ENCODE measurements at places on chromosomes 5 and 9.

DNA sequence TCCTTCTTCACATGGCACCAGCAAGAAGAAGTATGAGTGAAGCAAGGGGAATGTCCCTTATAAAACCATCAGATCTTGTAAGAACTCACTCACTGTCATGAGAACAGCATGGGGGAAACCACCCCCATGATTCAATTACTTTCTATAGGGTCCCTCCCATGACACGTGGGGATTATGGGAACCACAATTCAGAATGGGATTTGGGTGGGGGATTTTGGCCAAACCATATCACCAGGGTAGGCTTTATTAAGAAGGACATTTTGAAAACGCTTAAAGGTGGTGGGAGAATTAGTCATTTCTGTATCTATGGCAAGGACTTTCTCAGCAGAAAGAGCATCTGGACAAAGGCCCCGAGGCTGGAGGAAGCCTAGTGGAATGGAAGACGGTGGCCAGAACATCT lies 100.2 kb upstream of the ADAMTS16 start:
- no peak for DNase-seq

DNA sequence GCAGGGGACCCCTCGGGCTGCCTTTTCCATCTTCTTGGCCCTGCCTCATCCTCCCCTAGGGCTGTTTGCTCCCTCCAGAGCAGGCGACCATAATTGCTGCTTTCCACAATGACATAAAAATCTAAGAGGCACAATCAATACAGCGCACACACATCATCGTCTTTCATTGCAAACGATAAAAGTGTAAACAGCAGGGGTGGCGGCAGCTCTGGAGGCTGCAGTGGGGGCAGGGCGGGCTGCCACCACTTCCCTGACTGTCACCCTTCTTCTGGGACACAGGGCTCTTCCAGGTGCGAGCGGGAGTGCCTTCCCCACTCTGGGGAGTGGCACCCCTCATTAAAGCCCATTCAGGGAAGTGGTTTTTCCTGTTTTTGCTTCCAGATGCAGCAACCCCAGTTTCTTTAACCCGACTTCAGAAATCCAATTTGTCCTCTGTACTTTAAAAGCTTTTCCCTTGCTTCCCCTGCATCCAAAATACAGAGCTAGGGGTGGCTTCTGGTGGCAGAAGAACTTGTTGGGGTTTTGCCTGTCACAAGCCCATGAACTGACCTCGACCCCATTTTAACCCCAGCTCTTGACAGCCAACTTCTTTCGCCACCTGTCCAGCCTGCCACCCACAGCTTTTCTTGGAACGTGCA lies 45.7 kb downstream of the TSPAN17 start:
- no peak for DNase-seq

DNA sequence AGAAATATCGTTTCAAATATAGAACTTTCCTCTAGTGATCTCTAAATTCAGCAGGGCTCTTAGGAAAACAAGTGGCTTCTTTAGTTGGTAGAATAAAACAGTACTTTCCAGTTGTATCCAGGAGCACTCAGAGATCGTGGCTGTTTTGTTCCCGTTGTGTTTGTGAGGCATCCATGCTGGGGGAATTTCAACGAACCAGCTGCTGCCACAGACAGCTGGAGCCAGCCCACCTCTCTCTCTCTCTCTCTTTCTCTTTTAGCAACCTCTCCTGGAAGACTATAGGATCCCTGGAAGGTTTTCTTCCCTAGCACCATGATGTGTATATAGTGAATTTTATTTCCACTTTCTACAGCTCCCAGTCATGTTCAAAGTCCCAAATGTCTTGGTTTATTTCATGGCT lies 1116.0 kb upstream of the SEMA6A start:
- DNase-seq = no peak

DNA sequence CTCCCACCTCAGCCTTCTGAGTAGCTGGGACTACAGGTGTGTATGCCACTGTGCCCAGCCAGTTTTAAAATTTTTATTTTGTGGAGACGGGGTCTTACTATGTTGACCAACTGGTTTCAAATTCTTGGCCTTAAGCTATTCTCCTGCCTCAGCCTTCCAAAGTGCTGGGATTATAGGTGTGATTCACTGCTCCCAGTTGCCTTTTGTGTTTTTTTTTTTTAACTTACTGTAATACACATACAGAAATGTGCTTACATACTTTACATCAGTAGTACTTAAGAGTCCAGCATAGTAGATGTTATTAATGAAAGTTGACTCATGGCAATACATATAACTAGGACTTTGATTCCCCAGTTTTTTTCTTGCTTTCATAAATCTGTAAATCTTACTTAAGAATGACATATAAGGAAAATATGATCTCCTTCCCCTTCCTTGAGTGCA lies 4.7 kb downstream of the MAN2A1 start:
- DNase-seq = no peak

- DNase-seq = no peak
Observed at GRCh38 chr9:36207016-36207415, 16.3 kb downstream of the CLTA start.

DNA sequence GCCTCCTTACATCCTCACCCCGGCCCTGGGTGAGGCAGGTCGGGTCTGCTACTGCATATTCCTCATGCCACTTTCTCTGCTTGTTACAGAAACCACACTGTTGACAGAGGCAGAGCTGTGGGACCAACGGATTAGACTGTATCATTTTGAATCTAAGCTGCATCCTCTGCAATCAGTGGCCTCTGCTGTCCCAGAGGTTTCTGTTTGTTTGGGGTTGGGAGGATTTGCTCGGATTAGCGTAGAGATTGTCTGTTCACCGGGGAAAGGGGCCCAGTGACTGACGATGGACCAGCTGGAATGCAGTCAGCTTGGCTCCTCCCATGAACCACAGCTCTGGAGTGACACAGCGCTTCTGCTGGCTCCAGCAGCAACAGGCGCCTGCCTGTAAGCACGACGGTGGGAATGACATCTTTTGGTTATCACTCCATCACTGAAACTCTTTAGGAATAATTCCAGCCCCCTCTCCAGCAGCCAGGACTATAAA lies 37.3 kb upstream of the ADRA1B start:
- peak; percentile 83 for DNase-seq

DNA sequence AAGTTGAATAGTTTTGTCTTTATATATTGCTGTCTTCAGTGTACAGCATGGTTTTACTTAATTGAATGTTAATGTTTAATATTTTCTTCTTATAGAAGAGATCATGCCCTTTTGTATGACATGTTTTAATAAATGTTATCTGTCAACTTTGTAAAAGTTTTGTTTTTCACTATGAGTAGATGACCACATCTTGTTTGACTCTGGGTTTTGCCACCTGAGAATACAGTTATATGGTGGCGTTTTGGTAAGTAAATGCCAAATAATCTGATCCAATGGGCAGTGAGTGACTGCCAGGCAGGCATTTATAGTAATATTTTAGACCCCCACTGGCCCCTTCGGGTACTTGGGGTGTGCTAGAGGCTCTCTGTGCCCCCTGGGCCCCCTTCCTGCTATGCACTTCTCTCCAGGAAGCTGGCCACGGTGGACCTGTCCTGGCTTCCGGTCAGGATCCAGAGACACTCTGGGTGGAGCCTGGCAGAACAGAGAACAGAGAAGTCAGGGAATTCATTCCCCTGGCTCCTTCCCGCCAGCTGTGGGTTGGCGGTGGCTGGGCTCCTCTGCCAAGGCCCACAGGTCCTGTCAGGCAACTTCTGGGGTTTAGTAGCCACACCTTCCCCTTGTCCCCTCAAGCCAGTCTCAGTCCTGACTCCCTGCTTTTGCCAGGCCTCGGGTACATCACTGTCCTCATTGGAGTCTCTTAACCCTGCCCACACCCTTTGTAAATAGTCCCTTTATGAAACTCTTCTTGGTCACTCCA lies 22.2 kb upstream of the ZBTB34 start:
- DNase-seq = no peak

DNA sequence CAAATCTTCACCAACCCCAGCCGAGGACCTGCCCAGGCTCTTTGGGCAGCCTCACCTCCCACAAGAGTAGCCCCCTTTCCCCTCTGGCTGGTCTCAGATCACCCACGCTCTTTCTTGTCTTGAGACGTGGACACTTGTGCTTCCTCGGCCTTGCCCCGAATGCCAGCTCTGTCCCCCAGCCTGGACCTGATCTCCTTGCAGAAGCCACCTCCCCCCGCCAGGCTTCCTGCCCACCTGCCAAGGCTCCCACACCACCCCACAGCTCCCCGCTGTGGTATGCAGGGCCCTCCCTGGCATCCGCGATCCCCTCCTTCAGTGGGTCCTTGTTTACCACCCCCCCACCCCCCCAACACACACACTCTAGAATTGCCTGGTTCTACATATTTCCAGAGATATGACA lies 133.7 kb downstream of the ROR2 start:
- DNase-seq = no peak

- DNase-seq = peak; percentile 49
Observed at GRCh38 chr9:18459962-18460584, 13.9 kb upstream of the ADAMTSL1 start.

- no peak for DNase-seq
Observed at GRCh38 chr5:42514754-42515153, 91.5 kb downstream of the GHR start.

- peak; percentile 20 for DNase-seq
Observed at GRCh38 chr5:42057254-42057690, 132.2 kb downstream of the FBXO4 start.

DNA sequence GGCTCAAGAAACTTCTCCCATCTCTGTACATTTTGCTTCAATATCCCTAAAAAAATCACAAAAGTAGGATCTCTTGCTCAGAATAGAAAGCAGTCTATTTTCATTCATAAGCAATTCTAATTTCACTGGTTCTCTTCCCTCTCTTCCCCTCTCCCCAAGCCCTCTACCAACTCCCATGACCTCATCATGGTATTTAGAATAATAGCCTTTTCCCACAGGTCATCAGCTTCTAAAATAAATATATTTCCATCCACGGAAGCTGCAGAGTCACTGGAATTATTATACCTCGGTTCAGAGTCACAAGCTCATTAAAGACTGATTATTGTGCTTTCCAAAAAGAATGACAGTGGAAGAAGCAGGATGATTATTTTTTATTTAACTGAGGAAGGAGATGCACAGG lies 84.2 kb upstream of the ADRA1B start:
- no peak for DNase-seq

DNA sequence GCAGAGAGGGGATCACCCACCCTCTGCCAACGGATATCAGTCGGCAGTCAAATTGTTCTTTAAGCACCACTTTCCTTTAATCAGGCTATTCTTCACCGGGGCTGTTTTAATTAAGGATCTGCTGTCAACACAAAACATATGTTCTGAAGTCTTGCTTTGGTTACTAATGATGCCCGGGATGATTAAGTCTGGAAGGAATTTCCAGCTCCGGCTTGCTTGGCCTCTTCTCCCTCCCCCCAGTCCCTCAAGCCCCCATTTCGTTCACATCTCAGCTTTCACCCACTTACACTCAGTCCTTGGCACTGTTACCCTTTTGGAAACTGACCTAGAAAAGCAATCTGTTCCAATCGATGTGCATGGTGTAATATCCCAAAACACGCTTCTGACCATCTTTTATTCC lies 74.7 kb downstream of the MSX2 start:
- peak; percentile 69 for DNase-seq

GRCh38 chr5:79840084-79840990 lies 150.7 kb downstream of the CMYA5 start:
- no peak for DNase-seq

GRCh38 chr5:122691931-122692330 lies 82.9 kb upstream of the SNX2 start:
- DNase-seq = no peak

- DNase-seq = no peak
Observed at GRCh38 chr9:131379056-131379455, 14.8 kb upstream of the PRRC2B start.

DNA sequence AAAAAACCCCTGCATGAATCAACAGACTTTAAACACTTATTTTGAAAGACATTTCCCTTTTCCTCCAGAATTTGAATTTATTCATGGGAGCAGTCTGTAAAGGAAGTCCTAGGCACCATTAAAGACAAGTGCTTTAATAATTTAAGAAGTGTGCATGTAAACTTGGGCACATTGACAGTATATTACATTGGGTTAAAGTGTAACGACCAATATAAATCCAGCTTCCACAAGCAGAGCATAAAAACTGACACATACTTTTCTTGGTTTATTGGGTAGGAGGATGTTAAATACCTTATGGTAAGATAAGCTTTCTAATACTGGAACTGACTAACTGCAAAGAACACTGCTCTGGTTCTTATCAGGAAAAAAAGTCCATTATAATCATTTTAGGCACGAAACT lies 1.2 kb upstream of the ENTREP1 start:
- DNase-seq = no peak

GRCh38 chr9:21481470-21482056 lies 550 bp downstream of the IFNE start:
- DNase-seq = no peak

DNA sequence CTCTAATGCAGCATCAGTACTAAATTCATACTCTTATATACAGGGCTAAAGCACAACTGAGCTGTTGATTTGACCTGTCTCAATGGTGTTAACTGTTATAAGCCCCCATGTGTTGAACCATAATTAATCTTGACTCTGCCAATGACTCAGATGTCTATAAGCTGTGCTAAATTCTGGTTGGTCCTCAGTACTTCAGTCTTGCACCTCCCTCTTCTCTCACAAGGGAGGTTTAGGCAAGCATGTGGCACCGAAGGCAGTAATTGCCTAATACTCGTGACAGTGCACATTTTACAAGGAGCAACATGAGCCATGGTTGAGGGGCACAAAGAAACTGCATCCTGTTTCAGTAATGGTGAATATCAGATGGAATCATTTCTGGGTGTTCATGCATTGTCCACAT lies 255.9 kb downstream of the TRPM3 start:
- DNase-seq = no peak

- no peak for DNase-seq
Observed at GRCh38 chr5:112581811-112582320, 155.8 kb upstream of the APC start.

DNA sequence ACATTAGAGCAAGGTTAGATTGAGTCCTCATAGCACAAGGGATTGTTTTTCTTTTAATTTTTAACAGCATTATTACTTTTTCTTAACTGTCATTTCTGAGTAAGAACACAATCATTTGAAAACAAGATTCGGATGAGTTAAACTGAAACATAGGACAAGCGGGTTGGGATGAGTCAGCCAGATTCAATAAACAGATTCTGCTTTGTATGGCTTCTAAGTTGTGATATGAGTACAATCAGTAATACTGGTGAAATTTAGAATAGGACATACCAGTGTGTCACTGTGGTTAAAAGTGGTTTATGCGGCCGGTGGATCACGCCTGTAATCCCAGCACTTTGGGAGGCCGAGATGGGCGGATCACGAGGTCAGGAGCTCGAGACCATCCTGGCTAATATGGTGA lies 364.3 kb upstream of the CDH10 start:
- DNase-seq = peak; percentile 28

Measured in Daoy (cell line).